ENCODE measurements at places on chromosomes 12 and 14. TPM values are rescaled to one million over a fixed set of nuclear protein-coding genes. Genes with fewer than 3 reads are reported as not detected.

The GALNT8 gene
- total RNA-seq = 0.76 TPM

- DNase-seq = peak; percentile 94
- H3K4me3 ChIP-seq = no peak overlapping the region
- H3K27me3 ChIP-seq = no peaks in the 10 kb centered on the region
These were observed 29.1 kb downstream of the NFYB start for GRCh38 chr12:104108755-104109445.

- no peak overlapping the region for H3K4me3 ChIP-seq
- peaks cover 29% of the 10 kb centered on the region for H3K4me1 ChIP-seq
- no peak for DNase-seq
- H3K27me3 ChIP-seq = no peaks in the 10 kb centered on the region
- H3K36me3 ChIP-seq = peaks cover 66% of the 10 kb centered on the region
These were observed 3.8 kb downstream of the MARS1 start for GRCh38 chr12:57491393-57492280.

GRCh38 chr14:34338056-34338455, 124.0 kb downstream of the SPTSSA start:
- no peaks in the 10 kb centered on the region for H3K27me3 ChIP-seq
- H3K36me3 ChIP-seq = no peaks in the 10 kb centered on the region
- no peak for DNase-seq
- no peak overlapping the region for H3K27ac ChIP-seq
- no peak overlapping the region for H3K4me3 ChIP-seq

The PTPRB gene
- total RNA-seq = not detected

DNA sequence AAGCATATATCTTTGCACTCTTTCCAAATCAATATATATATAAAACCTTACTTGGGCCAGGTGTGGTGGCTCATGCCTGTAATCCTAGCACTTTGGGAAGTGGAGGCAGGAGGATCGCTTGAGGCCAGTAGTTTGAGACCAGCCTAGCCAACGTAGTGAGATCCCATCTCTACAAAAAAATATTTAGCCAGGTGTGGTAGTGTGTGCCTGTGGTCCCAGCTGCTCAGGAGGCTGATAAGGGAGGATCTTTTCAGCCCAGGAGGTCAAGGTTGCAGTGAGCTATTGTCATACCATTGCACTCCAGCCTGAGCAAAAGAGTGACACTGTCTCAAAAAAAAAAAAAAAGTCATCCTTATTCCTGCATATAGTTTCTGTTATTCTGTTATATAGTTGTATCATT, 14.4 kb downstream of the OS9 start:
- H3K27ac ChIP-seq = no peak overlapping the region
- H3K27me3 ChIP-seq = no peaks in the 10 kb centered on the region
- H3K4me3 ChIP-seq = no peak overlapping the region
- no peaks in the 10 kb centered on the region for H3K4me1 ChIP-seq
- H3K36me3 ChIP-seq = peaks cover 49% of the 10 kb centered on the region

DNA sequence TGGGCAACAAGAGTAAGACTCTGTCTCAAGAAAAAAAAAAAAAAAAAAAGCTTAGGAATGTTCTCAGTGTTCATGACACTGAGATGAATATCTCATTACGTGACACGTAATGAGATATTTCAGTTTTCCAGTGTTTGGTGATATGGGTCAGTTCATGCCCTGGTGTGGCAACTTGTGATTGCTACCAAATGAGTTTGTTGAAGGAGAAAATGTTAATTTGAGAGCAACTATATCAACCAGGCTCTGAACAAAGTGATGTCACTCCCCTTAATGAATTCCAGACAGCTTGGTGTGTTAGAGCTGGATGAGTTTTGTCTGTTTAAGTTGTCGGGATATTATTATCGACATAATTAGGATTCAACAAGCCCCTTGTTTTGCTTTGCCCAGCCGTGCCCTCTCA, 211.7 kb downstream of the DPF3 start:
- H3K4me1 ChIP-seq = no peaks in the 10 kb centered on the region
- H3K27me3 ChIP-seq = no peaks in the 10 kb centered on the region
- no peak for DNase-seq

GRCh38 chr12:53696655-53697331, 20.9 kb upstream of the ATP5MC2 start:
- DNase-seq = no peak
- H3K27ac ChIP-seq = no peak overlapping the region
- H3K27me3 ChIP-seq = peaks cover 70% of the 10 kb centered on the region
- H3K4me1 ChIP-seq = peaks cover 27% of the 10 kb centered on the region
- no peaks in the 10 kb centered on the region for H3K36me3 ChIP-seq

- H3K4me3 ChIP-seq = no peak overlapping the region
- H3K27ac ChIP-seq = peak overlapping the region; percentile 20
- DNase-seq = no peak
These were observed 21.1 kb downstream of the CHFR start for GRCh38 chr12:132866251-132866828.

The MYBPC1 gene
- not detected for total RNA-seq

GRCh38 chr12:120099738-120100137, 16.8 kb downstream of the RAB35 start:
- H3K4me3 ChIP-seq = no peak overlapping the region
- no peak overlapping the region for H3K27ac ChIP-seq
- peaks cover 24% of the 10 kb centered on the region for H3K36me3 ChIP-seq
- no peak for DNase-seq
- H3K4me1 ChIP-seq = peaks cover 13% of the 10 kb centered on the region

- no peak overlapping the region for H3K27ac ChIP-seq
- DNase-seq = no peak
- no peaks in the 10 kb centered on the region for H3K27me3 ChIP-seq
- H3K36me3 ChIP-seq = no peaks in the 10 kb centered on the region
These were observed 288.5 kb upstream of the RTL1 start for GRCh38 chr14:101191721-101192660.

The GLT8D2 gene
- not detected for total RNA-seq

The CCDC197 gene
- total RNA-seq = 0.34 TPM

DNA sequence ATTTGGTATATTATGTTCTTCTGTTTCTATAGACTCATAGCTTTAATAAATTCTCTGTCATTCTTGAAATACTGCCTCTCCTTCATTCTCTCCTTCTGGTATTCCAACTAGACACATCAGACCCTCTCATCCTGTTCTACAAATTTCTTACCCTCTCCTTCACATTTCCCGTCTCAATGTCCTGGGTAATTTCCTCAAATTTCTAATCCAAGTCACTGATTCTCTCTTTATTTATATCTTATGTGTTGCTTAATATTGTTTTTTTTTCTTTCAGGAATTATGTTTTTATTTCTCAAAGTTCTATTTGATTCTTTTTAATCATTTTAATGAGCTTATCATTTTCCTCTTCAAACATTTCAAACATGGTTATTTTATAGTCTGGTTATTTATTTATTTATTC, 94.0 kb downstream of the RALGAPA1 start:
- no peak overlapping the region for H3K4me3 ChIP-seq
- no peak overlapping the region for H3K27ac ChIP-seq
- no peaks in the 10 kb centered on the region for H3K27me3 ChIP-seq
- H3K4me1 ChIP-seq = no peaks in the 10 kb centered on the region
- no peak for DNase-seq

The INSM2 gene
- not detected for total RNA-seq

GRCh38 chr12:28817524-28817923, 331.6 kb upstream of the FAR2 start:
- no peak overlapping the region for H3K4me3 ChIP-seq
- no peak for DNase-seq
- H3K27me3 ChIP-seq = no peaks in the 10 kb centered on the region

All from activated CD4-positive, alpha-beta T cell treated with anti-CD3 and anti-CD28 coated beads for 36 hours (primary cell).